ENCODE measurements at places on chromosomes 11 and 22. TPM values are rescaled to one million over a fixed set of nuclear protein-coding genes. Genes with fewer than 3 reads are reported as not detected.

DNA sequence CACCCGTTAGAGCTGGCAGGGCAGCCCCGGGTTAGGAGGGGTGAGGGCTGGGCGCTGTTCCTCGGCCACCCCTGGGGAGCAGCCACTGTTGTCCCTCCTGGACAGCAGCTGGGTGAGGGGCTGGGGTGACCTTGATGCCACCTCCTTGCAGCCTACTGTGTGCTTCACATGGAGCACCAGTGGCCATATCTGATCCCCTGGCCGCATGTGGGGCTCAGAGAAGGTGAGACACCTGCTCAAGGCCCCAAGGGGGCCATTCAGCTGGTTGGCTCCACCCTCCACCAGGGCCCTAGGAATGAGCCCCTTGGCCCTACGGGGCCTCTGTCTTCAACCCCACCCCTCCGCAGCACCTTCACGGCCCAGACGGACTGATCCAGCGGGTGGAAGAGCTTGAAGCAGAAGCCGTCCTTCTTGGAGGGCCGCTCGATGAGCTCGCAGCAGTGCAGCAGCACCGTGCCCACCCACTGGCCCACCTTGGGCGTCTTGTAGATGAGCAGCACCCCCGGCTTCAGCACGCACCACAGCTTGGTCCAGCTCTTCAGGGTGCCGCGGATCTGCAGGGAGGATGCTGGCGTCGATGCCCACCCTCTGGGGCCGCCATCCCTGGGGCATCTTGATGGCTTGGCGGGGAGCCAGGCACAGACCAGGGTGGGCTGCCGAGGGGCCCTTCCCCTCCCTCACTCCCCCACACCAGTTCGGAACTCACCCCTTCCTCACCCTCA lies 44.9 kb downstream of the OSBPL5 start:
- DNase-seq = no peak
- H3K27ac ChIP-seq = no peak overlapping the region
- peaks cover 14% of the 10 kb centered on the region for H3K4me1 ChIP-seq
- no peaks in the 10 kb centered on the region for H3K36me3 ChIP-seq
- no peaks in the 10 kb centered on the region for H3K27me3 ChIP-seq

- H3K27ac ChIP-seq = no peak overlapping the region
- peaks cover 4% of the 10 kb centered on the region for H3K4me1 ChIP-seq
- no peak for DNase-seq
- H3K27me3 ChIP-seq = no peaks in the 10 kb centered on the region
- H3K4me3 ChIP-seq = no peak overlapping the region
These were observed 36.3 kb downstream of the HORMAD2 start for GRCh38 chr22:30116362-30117117.

DNA sequence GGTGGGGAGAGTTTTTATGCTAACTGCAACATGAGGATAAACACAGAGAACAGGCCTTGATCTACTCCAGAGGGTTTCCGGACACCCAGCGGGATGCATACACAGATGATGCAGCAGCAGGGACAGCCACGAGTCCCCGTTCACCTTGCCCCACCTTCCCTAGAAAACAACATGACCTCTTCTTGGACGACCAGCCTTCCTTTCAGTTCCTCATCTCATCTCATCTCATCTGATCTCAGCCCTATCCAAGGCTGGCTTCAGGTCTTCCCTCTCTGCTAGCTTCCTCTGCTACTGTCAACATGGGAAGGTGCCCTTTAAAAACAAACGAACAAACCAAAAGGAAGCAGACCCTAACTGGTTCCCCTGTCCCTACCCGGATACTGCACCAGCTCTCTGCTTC lies 1356.2 kb downstream of the TBC1D22A start:
- H3K4me3 ChIP-seq = no peak overlapping the region
- H3K36me3 ChIP-seq = no peaks in the 10 kb centered on the region
- DNase-seq = no peak

TSPAN18 gene
- 18.3 TPM for total RNA-seq

OR9G4 gene
- not detected for total RNA-seq

APOC3 gene
- total RNA-seq = not detected
